ENCODE measurements at places on chromosomes 12 and 14.
A peak's percentile ranks its signal among the peaks of the same experiment; 100 is the strongest.

GRCh38 chr12:92369636-92370035 is 224.0 kb upstream of the BTG1 start:
- DNase-seq, result no peak

GRCh38 chr14:81018251-81018650 is 62.8 kb downstream of the TSHR start:
- no peak for DNase-seq

- DNase-seq, result peak; percentile 18
Measured at GRCh38 chr12:1054117-1054870, 63.3 kb downstream of the ERC1 start.

- DNase-seq, result no peak
Measured at GRCh38 chr12:132169376-132169775, 25.1 kb downstream of the NOC4L start.

- no peak for DNase-seq
Measured at GRCh38 chr14:104285508-104285840, 147.1 kb downstream of the KIF26A start.

DNA sequence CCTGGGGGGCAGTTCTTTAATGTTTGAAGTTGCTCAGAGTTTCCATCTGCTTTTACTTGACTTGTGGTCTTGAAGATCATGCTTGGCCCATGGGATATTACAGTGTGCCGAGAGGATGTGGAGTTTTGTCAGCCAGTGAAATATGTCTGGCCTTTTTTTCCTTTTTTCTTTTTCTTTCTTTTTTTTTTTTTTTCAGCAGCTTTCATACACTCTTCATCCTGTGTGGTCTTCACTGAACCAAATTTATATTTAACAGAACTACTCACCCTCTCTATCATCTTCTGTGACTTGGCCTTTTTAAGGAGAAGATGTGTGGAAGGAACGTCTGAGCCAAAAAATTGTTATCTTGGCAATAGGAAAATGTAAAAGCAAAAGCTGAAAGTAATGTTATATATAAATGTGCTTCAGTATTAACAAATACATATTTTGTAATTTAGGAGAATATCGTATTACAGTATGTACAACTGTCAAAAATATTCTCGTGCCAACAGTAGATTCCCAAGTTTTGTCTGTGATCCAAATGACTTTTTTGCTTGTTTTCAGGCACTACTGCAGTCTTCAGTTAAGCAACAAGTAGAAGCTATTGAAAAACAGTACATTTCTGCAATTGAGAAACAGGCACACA is 200.6 kb downstream of the CCDC91 start:
- no peak for DNase-seq

GRCh38 chr12:105275997-105276733 is 40.2 kb upstream of the APPL2 start:
- no peak for DNase-seq

- DNase-seq, result no peak
Measured at GRCh38 chr14:61178226-61179060, 102.7 kb downstream of the TMEM30B start.

DNA sequence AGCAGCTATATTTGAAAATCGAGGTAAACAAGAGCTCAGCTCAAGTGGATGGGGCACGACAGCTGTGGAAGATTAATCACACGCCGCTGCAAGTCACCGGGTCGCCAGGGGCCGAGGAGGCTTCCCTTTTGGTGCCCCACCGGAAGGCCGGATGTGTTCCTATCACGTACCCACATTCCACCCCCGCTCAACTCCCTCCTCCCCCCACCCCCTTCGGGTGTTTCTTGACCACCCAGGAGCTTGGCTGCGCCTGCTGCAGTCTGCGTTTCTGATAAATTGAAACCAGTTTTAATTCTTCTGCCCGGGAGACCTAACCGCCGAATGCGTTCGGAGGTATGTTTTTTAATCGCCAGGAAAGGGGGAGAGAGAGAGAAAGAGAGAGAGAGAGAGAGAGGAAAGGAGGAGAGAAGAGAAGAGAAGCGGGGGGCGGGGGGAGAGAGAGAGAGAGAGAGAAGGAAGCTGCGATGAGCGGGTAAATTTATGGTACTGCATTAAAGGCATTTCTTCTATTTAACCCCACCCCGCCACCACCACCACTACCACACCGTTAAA is 1.8 kb downstream of the SLC8A3 start:
- DNase-seq, result peak; percentile 81

DNA sequence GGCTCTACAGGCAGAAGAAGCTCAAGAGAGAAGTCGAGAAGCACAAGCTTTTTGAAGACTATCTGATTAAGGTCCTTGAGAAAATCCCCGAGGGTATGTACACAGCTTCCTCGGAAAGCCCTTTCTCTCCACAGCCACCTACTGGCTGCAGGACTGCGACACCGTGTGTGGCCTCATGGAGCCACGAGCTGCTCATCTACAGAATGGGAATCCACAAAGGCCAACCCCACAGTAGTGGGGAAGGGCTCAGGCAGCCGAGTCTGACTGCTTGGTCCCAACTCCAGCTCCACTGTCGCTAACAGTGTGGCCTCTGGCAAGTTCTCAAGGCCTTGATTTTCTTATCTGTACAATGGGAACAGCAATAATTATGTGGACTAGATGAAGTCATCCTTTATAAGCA is 2.5 kb downstream of the CCDC197 start:
- DNase-seq, result no peak

GRCh38 chr12:32149489-32149888 is 42.8 kb downstream of the BICD1 start:
- no peak for DNase-seq

DNA sequence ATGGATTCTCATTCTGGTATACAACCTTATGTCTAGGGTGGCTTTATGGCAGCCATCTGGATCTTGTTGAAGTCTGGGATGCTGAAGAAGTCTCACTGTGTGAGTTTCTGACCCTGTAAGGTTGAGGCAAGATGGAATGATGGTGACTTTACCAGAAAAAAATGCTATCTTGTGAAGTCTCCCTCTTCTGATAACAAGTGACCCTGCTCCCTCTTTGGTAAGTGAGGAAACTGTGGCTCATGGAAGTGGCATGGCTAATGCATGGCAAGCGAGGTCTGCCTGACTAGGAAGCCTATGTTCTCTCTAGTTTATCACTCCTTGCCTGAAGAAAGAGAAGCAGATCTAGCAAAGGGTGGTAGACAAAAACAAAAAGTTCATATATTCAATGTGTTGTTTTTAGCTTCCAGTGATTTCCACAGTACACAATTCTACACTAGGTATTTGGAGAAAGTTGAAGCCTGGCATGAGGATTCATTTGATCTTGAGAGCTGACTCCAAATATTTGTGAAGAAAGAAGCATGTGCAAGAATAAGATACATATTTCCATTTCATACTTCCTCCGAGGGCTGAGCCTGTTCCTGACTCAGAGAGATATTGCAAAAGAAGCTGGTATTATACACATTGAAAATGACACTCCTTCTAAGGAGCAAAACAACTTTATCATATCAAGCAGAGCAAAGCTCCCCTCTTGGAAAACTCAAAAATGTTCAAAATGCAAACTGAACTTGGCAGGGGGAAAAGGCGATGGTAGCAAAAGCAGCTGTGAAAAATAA is 63.6 kb downstream of the HELB start:
- DNase-seq, result no peak

- DNase-seq, result peak; percentile 85
Measured at GRCh38 chr14:89121968-89122620, 294.9 kb downstream of the FOXN3 start.

- peak; percentile 57 for DNase-seq
Measured at GRCh38 chr12:124057691-124058090, 84.7 kb downstream of the ZNF664 start.

GRCh38 chr14:39592116-39592789 is 160.0 kb upstream of the FBXO33 start:
- DNase-seq, result no peak

DNA sequence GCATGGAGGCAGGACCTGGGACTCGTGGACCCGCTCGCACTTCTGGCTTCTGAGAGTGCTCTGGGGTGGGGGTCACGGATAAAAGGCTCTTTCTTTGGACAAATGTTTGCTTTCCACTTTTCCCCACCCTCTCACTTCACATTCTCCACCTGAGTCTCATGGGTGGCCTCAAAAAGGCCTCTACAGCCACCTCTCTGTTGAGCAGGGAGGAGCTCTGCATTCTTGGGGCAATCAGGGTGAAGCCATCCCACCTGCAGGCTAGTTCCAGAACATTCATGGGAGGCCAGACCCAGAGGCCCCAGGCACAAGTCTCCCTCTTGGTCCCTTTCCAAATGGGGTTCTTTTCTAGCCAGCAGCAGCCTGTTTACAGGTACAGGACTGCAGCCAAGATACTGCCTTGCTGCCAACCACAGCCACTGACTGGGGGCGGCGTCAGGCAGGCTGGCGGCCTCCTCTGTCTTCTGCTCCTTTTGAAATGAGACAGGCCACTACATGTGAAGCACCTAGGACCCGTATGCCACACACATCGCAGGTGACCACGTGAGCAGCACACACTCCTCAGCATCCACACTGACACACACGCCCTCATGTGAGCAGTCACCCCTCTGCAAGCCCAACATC is 18.2 kb upstream of the CEBPE start:
- DNase-seq, result no peak

Data from kidney (tissue), 22 donors.